ENCODE measurements at places on chromosomes 6 and 20. TPM values are rescaled to one million over a fixed set of nuclear protein-coding genes. Genes with fewer than 3 reads are reported as not detected.
A peak's percentile ranks its signal among the peaks of the same experiment; 100 is the strongest.

The ETV7 gene
- 0.25 TPM for polyA plus RNA-seq

DNA sequence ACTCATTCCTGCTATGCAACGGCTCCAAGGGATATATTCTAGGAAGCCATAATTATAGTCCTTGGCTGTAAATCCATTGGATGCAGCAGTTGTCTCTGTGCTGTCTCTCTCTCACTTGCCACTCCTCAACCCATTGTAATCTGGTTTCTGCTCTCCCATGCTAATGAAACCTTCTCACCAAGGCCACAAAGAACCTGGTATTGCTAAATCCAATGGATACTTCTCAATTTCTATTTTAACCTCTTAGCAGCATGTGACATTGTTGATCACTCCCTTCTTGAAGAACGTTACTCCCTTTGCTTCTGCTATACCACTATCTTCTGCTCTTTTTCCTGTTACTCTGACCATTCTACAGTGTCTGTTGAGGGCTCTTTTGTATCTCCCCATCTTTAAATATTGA is 39.8 kb upstream of the GCLC start:
- no peak for DNase-seq

DNA sequence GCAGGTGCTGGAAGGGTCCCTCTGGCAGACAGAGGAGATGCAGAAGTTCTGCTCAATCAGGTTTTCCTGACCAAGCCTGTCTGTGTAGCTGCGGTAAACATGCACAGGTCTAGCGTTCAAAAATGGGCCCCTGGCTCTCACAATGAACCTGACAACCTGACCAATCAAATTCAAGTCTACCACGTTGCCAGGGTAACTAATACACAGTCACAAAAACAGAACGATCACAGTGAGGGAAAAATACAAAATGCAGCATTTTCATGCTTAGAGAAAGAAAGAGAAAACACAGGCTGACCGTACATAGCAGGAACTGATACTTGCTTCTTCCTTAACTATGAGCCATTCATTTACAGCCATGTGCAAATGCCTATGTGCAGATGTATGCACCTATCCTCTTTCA is 353.1 kb upstream of the TSHZ2 start:
- DNase-seq: no peak

DNA sequence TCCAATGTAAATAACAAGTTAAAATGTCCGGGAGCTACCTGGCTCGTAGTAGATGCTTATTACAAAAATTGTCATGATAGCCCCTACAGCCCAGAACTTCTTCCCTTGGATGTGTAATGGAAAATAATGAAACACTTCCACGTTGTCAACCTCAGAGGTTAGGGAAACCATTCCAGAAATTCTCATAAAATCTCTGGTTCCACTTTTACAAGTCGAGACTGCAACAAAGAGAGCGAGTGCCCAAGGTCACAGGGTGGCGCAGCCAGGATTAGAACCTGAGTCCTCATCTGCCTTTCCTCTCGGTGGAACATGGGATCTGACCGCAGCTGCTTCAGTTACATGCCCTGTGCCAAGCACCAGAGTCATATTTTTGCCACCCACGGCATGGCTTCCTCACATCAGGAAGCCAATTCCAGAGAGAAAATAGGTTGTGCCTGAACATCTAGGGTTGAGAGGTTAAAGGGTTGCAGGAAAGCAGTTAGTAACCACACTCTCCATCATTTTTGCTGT is 157.6 kb downstream of the SOBP start:
- DNase-seq: no peak

- no peak for DNase-seq
These were observed 1.0 kb upstream of the APMAP start for GRCh38 chr20:24993337-24994185.

The NECAB3 gene
- 10.3 TPM for polyA plus RNA-seq

- no peak for DNase-seq
These were observed 10.9 kb upstream of the ANKEF1 start for GRCh38 chr20:10023911-10024310.

The ANKEF1 gene
- 7.7 TPM for polyA plus RNA-seq

The CLPSL2 gene
- not detected for polyA plus RNA-seq

DNA sequence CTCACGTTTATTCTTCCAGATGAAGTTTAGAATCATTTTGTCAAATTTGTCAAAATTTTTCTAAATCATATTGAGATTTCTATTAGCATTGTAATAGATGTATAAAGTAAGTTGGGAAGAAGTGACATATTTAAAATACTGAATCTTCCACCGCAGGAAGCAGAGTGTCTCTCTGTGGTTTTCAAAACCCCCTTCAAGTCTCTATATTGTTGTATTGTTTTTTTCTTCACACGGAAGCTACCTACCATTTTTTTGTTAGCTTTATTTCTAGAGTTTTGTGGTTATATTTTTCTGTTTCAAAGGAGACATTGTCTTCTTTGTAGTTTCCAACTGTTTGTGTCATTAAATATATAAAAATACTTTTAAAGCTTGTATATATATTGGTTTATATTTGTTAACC is 188.6 kb downstream of the ZDHHC14 start:
- no peak for DNase-seq

GRCh38 chr6:53811082-53811481 is 16.3 kb downstream of the LRRC1 start:
- no peak for DNase-seq

DNA sequence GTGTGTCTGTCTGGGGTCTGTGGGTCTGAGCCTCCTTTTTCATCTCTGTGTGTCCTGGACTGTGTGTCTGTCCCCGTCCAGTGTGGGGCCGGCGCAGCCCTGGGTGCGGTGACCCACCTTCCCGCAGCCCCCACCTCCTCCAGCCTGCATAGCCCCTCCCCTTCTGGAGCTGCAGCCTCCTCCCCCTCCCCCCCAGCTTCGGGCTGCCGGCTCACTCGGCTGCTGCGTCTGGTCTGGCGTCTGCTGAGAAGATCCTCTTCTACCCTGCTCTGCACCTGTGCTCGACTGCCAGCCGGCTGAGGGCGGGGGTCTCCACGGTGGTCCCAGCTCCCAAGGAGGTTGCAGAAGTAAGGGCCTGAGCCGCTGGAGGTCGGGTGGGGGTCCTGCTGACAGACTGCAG is 7.6 kb upstream of the LKAAEAR1 start:
- DNase-seq: no peak

- DNase-seq: no peak
These were observed 8.2 kb downstream of the SPDEF start for GRCh38 chr6:34547701-34548644.

GRCh38 chr6:1679688-1680068 is 70.0 kb downstream of the FOXC1 start:
- DNase-seq: no peak

GRCh38 chr20:24504331-24505285 is 35.2 kb downstream of the SYNDIG1 start:
- DNase-seq: no peak

The CAPN11 gene
- polyA plus RNA-seq: 0.04 TPM

DNA sequence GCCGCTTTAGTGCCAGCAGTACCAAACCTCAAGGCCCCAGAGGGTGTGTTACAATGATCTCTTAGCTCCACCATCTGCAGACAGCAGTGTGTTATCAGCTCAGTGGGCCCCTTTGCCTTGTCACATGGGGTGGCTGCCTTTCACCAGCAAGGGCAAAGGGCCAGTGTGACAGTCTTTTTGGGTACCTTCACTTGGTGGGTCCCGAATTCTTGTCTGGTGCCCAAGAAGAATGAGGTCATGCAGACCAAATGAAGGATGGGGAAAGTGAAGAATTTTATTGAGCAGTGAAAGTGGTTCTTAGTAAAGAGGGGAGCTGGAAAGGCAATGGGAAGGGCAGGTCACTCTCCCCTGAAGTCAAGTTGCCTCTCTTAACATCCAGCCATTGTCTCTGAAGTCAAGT is 2.9 kb upstream of the SMIM28 start:
- DNase-seq: no peak

The C4B gene
- 1.8 TPM for polyA plus RNA-seq

GRCh38 chr20:14865169-14865568 is 527.8 kb upstream of the FLRT3 start:
- no peak for DNase-seq

DNA sequence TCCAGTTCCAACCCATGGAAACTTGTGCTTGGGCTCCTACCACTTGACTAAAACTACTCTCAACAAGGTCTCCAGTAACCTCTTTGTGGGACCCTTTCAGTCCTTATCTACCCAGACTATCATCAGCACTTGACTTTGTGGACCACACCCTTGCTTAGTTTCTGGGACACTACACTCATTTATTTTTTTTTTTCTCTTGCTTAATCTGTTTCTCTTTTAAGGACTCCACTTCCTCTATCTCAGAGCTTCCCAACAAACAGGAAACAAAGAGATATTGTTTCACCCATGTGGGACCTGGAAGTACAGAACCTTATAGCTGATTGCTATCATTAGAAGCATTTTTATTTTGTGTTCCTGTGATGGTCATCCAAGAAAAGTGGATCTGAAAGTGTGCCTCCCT is 28.8 kb upstream of the ME1 start:
- no peak for DNase-seq

- DNase-seq: no peak
These were observed 44.1 kb upstream of the EDN1 start for GRCh38 chr6:12245763-12246718.

DNA sequence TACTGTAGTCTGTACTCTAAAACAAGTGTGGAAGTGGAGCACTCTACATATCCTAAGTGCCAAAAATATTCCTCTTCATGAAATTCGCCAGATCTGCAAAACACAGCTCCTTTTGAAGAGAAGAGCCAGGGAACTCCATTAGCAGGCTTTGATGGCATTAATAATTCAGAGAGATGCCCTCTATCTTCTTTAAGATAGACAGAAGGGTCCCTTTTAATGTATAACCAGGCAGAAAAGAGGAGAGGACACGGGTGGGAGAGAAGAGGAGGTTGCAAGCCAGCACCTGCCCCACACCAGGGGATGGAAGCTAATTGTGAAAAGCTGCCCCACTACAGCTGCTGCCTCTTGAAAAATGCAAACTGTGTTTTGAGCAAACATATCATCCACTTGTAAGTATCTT is 3.7 kb upstream of the RFPL4B start:
- no peak for DNase-seq

The SLC17A1 gene
- polyA plus RNA-seq: not detected

The MYB gene
- polyA plus RNA-seq: not detected

DNA sequence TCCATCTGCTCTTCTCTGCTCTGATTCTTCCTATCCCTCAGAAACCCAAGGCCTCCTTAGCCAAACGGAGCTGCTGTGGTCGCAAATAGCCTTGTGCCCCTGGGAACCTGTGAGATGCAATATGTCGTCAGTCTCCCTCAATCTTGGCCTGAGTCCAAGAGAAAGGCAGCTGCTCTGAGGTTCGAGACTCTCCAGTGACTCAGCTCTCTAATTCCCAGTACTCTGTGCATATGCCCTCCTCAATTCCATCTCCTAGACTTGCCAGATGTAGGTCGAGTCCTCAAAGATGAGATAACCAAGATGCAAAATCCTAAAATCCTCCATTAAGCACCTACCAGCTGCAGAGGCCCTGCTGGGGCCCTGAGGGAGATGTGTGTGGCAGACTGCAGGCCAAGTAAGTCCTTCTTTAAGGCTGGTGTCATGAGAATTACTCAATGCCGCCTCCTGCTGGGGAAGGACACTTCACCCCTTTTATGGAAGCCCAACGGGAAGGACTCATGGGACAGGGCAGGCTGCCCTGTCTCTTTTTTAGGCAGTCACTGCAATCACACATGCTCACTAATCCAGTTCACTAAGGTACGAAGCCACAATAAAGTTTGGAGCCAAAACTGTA is 28.5 kb downstream of the C6orf15 start:
- no peak for DNase-seq

The MRPS10 gene
- 44.9 TPM for polyA plus RNA-seq

GRCh38 chr20:52252664-52253063 is 61.1 kb upstream of the ZFP64 start:
- no peak for DNase-seq

DNA sequence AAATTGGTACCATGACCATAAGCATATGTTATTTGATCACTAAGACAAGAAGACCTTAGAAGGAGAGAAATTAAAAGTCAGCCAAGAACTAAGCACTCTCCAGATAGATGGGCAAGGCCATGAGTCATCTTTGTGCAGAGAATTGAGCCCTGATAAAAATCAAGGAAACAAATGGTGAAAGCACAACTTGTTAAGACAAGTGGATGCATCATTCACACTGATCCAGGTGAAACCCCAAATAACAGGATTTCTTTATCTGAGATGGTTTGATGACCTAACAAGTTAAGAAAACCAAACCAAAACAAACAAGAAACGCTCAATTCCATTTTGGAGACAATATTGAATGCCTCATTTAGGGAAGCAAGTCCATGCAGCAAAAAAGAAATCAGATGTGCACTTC is 121.6 kb downstream of the ADAT2 start:
- peak; percentile 89 for DNase-seq

DNA sequence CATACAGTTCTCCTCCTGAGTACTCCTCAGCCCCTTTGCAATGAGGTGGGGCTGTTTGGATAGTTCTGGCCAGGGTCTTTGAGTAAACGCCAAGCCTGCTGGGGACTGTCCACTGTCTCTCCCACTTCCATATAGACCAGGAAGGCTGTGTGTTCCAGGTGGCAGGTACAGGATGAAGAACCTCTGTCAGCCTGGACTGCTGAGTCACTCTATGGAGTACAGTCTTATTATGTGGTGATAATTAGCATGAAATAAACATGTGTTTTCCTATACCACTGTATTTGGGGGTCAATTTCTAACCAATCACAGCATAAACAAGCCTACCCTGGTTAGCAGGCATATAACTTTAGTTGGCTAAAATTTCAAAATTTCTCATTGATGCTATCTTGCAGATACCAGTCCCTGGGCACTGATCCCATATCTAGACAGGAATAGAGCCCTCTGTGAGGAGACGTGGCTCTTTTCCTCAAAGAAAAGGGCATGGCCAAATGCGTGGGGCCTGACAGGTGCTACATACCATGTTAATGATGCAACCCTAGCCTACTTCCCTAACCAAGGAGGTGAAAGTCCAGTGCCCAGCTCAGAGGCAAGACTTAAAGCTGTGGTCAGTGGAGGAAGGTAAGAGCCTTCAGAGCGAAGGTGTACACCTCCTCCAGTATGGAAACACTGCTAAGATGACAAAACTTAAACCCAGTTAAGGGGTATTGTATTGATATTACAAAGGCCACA is 4.5 kb upstream of the ALDH8A1 start:
- no peak for DNase-seq

The SLCO4A1 gene
- polyA plus RNA-seq: 1.4 TPM

DNA sequence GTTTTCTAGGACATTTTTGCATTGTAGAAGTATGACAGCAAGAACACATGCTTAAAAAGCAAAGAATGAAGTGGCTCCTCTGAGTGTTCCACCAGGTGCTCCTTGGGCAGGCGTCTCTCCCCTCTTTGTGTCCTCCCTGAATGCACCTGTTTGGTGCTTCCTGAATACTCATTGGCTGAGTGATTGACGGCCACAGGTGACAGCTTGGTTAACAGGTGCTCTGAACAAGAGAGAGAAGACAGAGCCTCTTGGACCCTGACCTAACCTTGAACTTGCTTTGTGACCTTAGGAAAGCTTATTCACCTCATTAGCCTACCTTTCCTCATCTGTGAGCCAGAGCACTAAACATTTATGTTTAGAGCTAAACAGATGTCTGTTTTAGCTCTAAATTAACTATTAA is 93.7 kb downstream of the TULP4 start:
- no peak for DNase-seq

GRCh38 chr6:128186729-128187128 is 285.9 kb upstream of the THEMIS start:
- DNase-seq: no peak

The SIRPB1 gene
- polyA plus RNA-seq: 0.06 TPM

DNA sequence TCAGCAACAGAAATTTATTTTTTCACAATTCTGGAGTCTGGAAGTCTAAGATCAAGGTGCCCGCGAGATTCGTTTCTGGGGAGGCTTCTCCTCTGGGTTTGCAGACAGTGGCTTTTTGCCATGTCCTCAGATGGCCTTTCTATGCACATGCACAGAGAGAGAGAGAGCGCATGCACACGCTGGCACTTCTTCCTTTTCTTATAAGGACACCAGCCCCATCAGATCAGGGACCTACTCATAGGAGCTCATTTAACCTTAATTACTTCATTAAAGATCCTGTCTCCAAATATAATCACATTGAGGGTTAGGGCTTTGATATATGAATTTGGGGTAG is 260.7 kb upstream of the PLCB4 start:
- DNase-seq: no peak

Measured in keratinocyte (primary cell).